ENCODE measurements at places on chromosomes 11 and 22. TPM values are rescaled to one million over a fixed set of nuclear protein-coding genes. Genes with fewer than 3 reads are reported as not detected.

Gene RTN4R
- total RNA-seq, result 0.26 TPM

Gene APOL1
- total RNA-seq, result 29.0 TPM

Gene IRAG1
- 2.1 TPM for total RNA-seq

Gene OTOG
- not detected for total RNA-seq

Gene SAA1
- 0.32 TPM for total RNA-seq

Gene TBX10
- total RNA-seq, result not detected

Measured in articular chondrocyte of knee joint (primary cell).